CD4-positive, alpha-beta T cell treated with Interleukin-2 at 100 ng/mL for 4 hours (primary cell): ENCODE measurements at places on chromosomes 7 and 10.
A peak's percentile ranks its signal among the peaks of the same experiment; 100 is the strongest.

GRCh38 chr10:846126-846685 is 85.3 kb downstream of the LARP4B start:
- no peak for DNase-seq

DNA sequence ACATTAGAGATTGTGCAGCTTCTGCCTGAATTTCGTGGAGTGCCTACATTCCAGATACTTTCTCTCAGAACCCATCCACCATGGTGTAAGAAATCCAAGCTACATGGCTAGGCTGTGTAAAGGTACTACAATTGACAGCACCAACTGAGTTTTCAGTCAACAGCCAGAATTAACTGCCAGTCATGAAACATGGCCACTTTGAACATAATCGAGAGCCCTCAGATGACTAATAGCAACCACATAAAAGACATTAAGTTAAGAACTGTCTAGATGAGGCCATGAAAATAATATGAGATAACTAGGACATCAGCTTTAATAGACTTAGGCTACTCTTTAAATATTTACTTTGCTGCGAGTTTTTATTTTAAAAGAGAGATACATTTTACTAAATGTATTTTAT is 1106.8 kb upstream of the LRRTM3 start:
- DNase-seq: no peak

GRCh38 chr7:50782375-50783208 is at the start of gene GRB10:
TSS of gene GRB10 (minus strand) at chr7:50782896. CDS start at chr7:50732322, 50,574 bp downstream.
- no peak for DNase-seq

- DNase-seq: no peak
Observed at GRCh38 chr10:26739071-26739631, 41.6 kb downstream of the PDSS1 start.

GRCh38 chr10:132143162-132143561 is 43.6 kb upstream of the DPYSL4 start:
- DNase-seq: no peak

GRCh38 chr10:82462910-82463551 is 588.0 kb downstream of the NRG3 start:
- DNase-seq: no peak

DNA sequence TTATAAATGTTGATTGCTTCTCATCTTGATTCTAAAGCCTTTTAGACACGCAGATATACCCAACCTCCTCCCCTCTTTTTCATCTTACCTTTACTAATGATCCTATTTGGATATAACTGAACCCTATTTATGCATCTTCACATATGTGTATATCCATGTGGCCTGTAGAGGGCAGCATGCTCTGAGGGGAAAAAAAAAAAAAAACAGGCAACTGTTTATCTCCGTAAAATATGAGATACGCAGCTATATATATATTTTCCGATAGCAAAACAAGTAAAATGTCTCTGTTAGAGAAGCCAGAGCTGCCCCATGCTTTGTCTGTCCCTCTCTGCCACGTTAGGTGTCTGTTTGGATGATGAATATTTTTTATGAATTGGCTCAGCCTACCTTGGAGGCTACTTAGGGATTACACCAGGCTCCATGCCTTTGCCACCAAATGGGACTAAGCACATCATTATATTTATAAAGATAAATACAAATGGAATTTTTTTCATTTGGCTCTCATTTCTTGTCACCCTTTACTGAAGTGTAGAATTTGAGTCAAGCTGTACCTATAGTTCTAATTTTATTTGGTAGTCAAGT is 174.8 kb upstream of the FZD1 start:
- peak; percentile 4 for DNase-seq

- DNase-seq: no peak
Observed at GRCh38 chr7:90552521-90552920, 43.6 kb upstream of the CDK14 start.

DNA sequence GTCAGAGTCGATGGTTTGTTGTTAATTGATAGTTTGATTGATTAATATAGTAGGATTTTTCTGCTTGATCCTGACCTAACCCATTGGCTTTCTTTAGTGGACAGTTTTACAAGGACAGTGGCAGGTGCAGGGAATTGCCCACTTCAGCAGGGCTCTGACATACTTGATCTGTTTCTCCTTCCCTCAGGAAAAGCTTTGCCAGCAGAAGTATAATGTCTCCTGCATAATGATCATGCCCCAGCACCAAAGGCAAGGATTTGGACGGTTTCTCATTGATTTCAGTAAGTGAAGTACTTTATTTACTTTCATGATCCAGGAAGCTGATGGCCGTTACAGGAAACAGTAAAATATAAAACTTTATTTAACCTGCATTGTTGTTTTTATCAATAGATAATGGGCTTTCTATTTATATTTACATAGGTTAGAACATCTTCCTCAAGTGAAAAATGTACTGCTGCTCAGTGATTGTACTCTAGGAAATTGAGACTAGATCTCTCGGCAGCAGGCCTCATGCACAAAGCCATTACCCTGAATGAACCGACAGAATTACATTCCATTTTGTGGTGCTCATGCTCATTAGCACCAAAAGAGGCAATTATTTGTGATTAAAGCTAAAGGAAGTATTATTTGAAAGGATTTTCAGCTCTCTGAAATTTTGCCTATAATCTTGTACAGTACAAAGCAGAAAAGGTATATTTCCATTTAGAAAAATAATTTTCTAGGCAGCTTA is 122.5 kb upstream of the SAMD8 start:
- DNase-seq: no peak

GRCh38 chr7:13240349-13240748 is 552.9 kb downstream of the ARL4A start:
- DNase-seq: no peak

DNA sequence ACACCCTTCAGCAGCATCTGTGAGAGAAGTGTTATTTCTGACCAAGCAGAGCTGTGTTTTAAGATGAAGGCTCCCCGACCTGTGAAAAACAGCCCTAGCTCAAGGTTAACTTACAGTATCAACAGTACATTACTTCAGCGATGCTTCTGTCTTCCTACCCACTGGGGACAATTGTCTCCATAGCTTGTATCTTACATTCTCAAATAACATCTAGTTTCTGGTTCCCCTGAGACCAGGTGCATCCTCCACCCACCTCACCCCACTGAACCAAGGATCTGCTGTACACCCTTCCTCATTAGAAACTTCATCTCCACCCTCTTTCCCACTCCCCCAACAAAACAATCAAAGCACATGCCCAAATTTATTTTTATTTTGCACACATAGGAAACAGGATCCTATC is 102.0 kb downstream of the VOPP1 start:
- no peak for DNase-seq

- DNase-seq: no peak
Observed at GRCh38 chr7:138309186-138309585, 150.9 kb upstream of the TRIM24 start.

DNA sequence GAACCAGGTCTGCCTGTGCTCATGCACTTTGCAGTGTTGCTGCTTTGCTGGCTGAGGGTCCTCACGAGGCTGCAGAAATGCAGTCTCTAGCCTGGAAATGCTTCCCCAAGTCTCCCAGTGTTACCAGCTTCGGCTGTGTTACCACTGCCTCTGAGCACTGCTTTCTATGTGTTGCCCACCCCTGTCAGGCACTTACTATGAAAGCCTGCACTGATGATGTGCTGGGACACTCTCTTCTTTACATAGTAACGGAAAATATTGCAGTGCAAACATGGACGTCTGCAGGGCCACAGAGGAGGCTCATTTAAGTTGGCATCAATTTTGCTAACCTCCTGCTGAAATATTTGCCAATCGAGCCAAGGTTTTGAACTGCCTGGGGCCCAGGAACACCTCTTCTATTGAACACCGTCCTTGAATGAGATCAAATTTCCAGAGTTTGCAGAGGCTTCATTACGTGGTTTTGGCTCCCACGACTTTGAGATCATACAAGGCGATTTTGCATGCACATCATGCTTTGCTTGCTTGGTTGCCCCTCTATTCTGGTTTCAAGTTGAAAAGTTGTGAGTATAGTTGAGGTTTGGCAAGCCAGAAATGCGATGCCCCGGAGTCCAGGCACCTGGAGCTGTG is 404.7 kb upstream of the PODXL start:
- no peak for DNase-seq

DNA sequence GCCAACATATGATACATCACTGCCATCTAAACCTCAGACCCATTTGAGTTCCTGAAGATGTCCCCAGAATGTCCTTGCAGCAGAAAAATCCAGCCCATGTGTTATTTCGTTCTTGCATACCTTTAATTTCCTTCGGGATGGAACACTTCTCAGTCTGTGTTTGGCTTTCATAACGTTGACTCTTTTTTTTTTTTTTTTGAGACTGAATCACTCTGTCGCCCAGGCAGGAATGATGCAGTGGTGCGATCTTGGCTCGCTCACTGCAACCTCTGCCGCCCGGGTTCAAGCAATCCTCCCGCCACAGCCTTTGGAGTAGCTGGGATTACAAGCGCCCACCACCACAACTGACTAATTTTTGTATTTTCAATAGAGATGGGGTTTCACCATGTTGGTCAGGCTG is 148.8 kb upstream of the TNRC18 start:
- no peak for DNase-seq

- no peak for DNase-seq
Observed at GRCh38 chr10:17022466-17022825, 107.2 kb downstream of the CUBN start.

DNA sequence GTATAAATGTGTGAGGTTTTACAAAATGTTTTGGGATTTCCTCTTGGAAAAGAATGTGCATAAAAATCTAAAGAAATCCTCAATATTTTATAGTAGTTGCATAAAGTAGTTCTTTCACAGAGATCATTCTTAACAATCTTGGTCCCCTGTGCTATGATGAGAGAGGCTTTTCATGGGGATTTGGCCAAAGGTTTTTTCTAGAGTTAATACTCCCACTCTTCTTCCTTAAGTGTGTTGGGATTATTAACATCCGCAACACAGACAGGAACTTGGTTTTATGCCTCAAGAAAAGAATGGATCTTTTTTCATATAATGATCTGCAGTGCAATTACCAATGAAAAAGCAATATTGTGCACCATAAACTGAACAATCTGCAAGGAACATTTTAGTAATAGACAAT is 71.5 kb downstream of the AGMO start:
- DNase-seq: no peak

GRCh38 chr10:28281726-28282315 is 21.0 kb downstream of the MPP7 start:
- DNase-seq: no peak

DNA sequence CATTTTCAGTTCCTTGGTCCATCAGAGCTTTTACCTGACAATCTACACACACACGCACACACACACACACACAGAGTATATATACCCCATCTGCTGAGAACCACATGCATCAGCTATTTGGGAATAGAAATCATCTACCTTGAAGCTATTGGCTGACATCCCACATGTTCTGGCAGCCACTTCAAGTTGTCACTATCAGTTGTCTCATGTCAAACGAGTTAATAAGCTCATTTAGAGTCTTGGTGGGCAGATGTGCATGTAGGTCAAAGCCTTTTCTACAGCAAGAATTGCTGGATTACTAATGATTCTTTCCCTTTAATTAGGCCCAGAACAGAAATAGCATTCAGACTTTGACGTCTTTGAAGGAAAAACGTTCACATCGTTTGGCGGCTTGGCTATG is 36.8 kb downstream of the COL28A1 start:
- DNase-seq: no peak

DNA sequence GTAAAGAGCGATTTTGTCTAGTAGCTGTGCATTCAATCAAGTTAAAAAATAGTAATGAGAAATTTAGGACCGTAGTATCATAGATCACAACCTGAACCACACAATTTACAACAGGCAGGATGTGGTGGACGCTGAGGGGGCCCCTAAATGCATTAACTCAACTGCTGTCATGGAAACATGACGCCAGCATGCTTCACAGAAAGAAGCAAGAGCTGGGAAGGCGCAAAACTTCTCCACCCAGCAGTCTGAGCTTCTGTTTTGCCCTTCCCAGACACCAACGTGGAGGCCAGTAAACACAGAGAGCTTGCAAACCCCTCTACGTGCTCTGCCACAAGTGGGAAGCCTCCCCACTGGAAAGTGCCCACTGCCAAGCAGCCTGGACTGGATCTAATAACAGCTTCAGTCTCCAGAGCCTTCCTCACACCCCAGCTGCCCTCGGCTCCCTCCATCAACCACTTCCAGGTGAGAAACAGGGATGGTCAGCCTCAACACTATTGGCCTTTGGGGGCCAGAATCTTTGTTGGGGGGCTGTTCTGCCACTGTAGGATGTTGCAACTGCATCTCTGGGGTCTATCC is 151.8 kb downstream of the SFMBT2 start:
- DNase-seq: peak; percentile 76

GRCh38 chr7:130350945-130351790 is 6.6 kb downstream of the CPA5 start:
- no peak for DNase-seq

GRCh38 chr7:158820656-158821055 is 8.7 kb downstream of the ESYT2 start:
- DNase-seq: peak; percentile 30

DNA sequence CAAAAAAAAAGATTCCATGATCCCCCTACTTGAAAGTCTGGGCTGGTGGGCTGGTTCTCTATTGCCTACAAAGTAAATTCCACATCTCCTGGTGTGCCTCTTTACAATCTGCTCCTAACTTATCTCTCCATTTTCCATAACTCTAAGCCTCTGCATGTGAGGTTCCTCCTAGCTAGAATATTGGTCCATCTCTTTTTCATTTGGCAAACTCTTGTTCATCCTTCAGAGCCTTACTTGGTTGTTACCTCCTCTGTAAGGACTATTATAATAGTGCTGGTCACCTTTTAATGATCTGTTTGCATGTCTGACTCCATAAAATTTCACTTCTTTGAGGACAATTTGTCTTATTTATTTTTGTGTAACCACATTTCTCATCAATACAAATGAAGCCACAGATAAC is 1.6 kb upstream of the NRCAM start:
- DNase-seq: no peak
